Spinal cord (tissue), 10 donors: ENCODE measurements at places on chromosomes 4 and X.

DNA sequence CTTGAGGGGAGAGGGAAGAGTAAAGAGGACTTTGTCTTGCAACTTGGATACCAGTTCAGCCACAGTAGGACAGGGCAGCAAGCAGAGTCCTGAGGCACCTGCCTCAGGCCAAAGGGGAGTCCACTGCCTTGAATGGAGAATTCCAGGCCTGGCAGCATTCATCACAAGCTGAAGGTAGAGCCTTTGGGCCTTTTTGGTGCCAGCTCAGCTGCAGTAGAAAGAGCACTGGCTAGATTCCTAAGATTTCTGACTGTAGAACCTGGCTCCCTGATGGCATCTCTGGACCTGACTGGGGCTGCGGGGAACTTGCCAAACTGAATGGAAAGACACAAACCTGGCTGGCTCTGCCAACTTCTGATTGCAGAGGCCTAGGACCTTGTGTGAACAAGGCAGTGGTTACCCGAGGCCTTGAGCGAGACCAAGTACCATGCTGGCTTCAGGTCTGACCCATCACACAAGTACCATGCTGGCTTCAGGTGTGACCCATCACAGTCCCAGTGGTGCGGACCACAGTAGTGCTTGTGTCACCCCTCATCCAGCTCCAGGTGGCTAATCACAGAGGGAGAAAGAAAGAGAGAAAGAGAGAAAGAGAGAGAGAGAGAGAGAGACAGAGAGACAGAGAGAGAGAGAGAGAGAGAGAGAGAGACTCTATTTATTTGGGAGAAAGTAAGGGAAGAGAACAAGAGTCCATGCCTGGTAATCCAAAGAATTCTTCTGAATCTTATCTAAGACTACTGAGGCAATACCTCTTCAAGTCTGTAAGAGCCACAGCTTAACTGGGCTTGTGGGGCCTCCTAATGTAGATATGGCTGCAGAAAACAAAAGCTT lies 137.6 kb upstream of the SPIN4 start:
- DNase-seq: no peak

GRCh38 chrX:115560211-115560977 lies 580 bp upstream of the PLS3 start:
- no peak for DNase-seq

GRCh38 chrX:19758539-19758938 lies 128.9 kb downstream of the SH3KBP1 start:
- DNase-seq: no peak

DNA sequence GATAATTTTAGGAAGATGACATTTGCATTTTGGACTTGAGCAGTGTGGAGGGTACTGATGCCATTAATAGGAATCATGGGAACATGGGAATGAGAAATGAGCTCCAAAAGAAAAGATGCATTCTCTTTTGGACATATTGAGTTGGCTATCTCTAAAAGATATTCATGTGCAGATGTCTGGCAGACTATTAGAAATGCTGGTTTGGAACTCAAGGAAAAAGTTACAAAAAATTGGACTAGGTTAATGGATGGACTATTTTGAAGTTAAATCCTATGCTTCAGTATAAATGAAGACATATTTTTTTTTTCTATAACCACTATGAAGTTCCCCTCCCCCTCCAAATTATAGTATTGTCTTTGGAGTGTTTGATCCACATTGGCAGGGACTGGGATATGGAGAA lies 3.6 kb upstream of the LIMCH1 start:
- no peak for DNase-seq

DNA sequence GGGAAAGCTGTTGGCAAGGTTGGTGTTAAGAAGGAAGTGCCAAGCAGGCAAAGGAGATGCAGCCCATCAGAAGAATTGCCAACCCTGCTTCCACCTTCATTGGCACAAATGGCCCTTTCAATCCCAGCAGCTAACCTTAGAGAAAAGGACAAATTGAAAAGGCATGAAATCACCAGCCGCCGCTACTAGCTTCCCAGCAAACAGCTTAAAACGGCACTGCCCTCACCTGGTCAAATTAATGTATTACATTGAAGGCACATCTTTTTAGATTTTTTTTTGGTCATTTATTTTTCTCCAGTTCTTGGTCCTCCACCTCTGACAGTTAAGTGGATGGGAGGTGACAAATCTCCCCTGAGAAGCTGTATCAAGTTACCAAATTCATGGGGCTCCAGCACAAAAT lies 51.0 kb upstream of the NHSL2 start:
- DNase-seq: peak; percentile 2

DNA sequence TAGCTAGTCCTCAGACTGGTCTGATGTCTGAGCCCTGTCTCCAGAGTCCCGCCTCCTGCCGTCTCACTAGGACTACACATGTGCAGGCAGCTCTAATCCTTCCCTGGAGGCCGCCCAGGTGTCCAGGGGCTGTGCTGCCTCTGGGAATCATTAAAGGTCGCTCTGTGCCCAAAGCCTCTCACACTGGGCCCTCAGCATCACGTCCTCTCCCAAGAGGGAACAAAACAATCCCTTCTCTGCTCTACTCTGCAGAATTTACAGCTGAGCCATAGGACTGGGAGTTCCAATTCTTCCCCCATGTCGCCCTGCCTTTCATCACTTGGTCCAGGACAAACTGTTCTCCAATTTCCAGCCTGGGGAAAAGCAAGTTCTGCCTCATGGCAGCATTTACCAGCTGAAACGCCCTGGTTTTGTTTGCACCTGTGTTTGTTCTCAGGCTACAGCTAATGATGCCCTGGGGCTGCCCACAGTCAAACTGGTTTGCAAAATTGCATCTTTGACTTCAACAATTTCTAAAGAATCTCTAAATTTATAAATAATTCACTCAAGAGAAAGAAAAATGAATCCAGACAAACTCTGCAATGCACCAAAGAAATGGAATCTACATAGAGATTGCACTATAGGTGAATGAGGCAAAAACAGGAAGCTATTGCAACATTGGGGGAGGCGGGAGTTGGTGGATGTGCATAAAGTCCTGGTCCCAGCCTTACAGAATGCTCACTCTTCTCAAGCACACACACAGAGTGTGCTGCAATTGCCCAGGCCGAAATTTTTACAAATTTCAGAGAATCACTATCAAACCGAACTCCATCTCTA lies 7.2 kb upstream of the MRFAP1 start:
- DNase-seq: no peak

- DNase-seq: no peak
Observed at GRCh38 chrX:115393271-115393670, 103.8 kb downstream of the LUZP4 start.

DNA sequence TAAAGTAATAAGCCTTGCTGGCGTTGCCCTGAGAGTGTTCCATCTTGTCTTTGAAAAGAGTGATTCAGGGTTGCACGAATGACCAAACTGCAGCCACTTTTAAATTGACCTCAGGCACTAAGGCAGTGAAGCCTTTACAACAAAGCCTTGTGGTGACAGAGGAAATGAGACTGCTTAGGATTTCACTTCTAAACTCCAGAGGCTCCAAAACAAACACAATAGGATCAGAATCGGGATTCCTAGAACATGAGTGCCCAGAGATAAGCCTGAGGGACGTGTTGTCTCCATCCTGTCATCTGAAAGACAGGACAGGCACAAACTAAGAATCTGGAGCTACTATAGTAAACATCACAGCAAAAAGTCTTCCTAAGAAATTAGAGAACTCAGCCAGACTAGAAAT lies 405.2 kb downstream of the PPARGC1A start:
- DNase-seq: no peak

GRCh38 chr4:142549248-142549647 lies 296.9 kb downstream of the INPP4B start:
- DNase-seq: no peak

- DNase-seq: no peak
Observed at GRCh38 chr4:127574643-127575042, 58.1 kb upstream of the INTU start.

- DNase-seq: no peak
Observed at GRCh38 chr4:103079621-103080020, 3.1 kb upstream of the SLC9B2 start.

DNA sequence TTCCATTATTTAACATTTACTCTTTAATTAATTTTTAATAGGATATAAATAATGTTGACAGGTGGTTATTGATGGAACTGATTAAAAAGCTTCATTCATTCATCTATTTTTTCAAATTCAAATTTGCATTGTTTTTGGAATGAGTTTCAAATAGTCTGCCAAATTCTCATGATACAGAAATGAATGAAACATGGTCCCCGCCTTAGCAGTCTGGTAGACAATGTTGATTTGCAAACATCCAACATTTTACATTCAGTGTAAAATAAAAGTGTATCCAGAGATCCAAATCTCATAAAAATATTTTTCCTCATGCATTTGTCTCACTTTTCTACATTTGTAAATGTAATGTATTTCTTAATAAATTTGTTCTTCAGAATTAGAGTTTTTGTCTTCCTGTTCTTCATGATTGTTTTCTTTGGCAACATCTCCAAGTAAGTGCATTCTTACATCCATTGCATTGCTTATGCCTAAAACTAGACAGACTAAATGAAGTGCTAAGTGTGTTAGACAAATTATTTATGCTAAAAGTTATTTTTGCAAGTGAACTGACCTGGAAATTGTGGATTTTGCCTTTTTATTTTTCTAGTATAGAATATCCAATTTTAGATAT lies 142.3 kb downstream of the PCDH18 start:
- DNase-seq: no peak

DNA sequence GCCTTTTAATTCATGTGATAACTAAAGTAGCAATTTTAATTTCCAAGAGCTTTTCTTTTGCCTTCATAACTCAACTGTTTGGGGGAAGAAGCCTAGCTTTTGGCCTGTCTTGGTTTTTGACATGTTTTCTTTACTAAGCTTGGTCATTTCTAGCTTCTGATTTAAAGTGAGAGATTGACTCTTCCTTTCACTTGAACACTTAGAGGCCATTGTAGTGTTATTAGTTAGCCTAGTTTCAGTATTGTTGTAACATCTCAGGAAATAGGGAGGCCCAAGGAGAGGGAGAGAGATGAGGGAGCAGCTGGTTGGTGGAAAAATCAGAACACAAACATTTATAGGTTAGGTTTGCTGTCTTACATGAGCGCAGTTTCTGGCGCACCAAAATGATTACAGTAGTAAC lies 44.8 kb downstream of the DCLK2 start:
- no peak for DNase-seq

- DNase-seq: no peak
Observed at GRCh38 chrX:78931814-78932213, 13.4 kb upstream of the P2RY10 start.

GRCh38 chrX:17860179-17860780 lies 818 bp downstream of the RAI2 start:
- DNase-seq: no peak

- peak; percentile 17 for DNase-seq
Observed at GRCh38 chrX:112760697-112761096, 79.9 kb downstream of the AMOT start.

DNA sequence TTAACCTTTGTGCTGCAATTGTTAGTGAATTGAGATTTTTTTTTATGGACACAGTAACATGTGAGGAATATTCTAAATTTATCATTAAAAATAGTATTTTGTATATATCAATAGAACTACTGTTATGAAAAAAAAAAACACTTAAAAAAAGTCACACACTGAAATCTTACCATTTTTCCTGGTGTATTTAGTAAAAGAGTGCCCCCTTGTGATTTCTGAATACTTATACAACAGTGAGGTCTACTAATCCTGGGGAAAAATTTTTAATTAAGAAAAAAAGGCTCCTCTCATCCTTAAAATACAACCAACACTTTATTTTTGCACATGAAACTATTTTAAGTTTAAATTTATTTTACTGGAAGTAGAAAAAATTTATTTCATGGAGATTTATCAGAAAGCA lies 56.4 kb upstream of the SPOCK3 start:
- DNase-seq: peak; percentile 31

- no peak for DNase-seq
Observed at GRCh38 chr4:113811359-113811758, 49.8 kb upstream of the CAMK2D start.

- DNase-seq: no peak
Observed at GRCh38 chr4:177803151-177803550, 360.9 kb upstream of the AGA start.

DNA sequence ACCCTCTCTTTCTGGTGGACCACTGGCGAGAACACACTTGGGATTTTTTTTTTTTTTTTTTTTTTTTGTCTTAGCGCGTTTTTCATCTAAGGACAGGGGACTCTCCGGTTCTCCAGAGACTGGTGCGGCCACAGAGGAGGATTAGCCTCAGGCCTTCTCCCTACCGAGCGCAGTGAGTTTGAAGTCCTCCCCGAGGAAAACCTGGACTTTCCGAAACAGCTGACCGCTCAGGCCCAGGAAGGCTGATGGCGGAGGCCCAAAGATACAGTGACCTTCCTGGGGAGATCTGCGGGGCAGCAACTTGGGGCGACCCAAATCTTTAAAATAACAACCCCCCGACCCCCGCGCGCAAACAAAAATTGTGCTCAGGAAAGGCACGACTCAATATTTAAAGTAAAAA lies 9.2 kb downstream of the NKX3-2 start:
- DNase-seq: no peak

GRCh38 chr4:56603297-56603696 lies 77.8 kb downstream of the HOPX start:
- DNase-seq: peak; percentile 31

- no peak for DNase-seq
Observed at GRCh38 chrX:13620207-13620606, 32.7 kb upstream of the TCEANC start.

DNA sequence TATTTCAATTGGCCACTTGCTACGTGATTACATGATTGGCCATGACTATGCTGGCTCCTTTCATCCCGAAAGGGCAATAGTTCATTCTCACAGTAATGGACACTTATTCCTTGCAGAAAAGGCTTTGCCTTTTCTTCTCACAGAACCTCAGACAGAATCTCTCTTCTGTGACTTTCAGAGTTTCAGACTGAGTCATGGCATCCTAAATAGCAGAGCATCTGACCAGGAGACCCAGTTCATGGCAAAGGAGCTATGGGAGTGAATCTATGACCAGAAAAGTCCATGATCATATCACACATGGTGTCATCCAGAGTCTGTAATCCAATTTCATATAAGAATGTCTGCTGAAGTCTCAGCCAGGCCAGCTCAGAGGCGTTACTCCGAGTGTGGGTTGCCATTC lies 263.3 kb upstream of the CLNK start:
- no peak for DNase-seq

DNA sequence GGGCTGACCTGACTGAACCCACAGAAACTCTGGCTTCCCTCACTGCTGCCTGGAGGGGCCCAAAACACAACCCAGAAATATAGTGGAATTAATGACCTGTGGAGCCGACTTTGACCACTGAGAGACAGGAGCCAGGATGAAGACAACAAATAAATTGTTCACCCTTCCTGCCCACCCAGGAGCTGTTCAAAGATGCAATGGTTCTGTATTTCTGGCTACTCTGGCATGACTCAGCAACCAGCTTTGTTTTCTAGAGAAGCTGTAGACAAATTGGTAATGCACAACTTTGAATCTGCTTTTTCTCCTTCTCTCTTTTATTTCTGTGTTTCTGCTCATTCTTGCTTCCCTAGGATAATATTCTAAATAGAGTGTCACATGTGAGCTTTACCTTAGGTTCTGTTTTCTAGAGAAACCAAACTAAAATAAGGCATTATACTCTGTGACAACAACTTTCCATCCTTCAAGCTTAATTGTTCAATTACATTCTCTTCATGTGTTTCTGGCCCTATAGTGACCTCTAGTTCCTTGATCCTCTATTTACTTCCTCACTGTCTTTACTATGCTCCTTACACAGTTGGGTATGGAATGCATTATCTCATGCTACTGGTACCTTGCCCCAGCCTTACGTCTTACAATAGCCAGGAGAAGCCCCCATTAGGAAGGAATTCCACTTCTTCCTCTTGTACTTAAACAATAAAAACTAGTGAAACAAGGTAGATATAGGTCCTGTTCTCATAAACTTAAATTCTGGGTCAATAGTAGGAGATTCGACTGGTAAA lies 6.5 kb upstream of the PRKG2 start:
- no peak for DNase-seq
